GM20000 (cell line): ENCODE measurements at places on chromosomes 6 and 20.

DNA sequence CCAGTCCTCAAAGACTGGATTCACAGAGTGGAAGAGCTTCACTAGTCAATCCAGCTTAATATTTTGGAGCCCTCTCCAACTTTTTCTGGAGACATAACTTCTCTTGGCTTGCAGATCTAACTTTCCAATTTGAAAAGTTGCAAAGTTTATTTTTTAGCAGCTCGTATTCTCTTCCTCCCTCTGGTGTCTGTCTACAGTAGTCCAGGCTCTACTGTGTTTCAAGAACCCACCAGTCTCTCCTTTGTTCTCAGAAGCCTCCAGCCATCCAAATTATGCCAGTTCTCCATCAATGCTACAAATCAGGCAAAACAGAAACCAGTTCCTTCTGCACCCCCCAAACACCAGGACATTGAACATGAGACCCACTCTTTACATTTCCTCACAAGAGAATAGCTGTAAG lies 376.1 kb upstream of the OPRM1 start:
- no peak for DNase-seq

- no peak for DNase-seq
These were observed 162.3 kb downstream of the GRM1 start for GRCh38 chr6:146191166-146191565.

- DNase-seq: no peak
These were observed 5.8 kb upstream of the SDCBP2 start for GRCh38 chr20:1334761-1335160.

- DNase-seq: no peak
These were observed 112.0 kb upstream of the CITED2 start for GRCh38 chr6:139486476-139486799.

DNA sequence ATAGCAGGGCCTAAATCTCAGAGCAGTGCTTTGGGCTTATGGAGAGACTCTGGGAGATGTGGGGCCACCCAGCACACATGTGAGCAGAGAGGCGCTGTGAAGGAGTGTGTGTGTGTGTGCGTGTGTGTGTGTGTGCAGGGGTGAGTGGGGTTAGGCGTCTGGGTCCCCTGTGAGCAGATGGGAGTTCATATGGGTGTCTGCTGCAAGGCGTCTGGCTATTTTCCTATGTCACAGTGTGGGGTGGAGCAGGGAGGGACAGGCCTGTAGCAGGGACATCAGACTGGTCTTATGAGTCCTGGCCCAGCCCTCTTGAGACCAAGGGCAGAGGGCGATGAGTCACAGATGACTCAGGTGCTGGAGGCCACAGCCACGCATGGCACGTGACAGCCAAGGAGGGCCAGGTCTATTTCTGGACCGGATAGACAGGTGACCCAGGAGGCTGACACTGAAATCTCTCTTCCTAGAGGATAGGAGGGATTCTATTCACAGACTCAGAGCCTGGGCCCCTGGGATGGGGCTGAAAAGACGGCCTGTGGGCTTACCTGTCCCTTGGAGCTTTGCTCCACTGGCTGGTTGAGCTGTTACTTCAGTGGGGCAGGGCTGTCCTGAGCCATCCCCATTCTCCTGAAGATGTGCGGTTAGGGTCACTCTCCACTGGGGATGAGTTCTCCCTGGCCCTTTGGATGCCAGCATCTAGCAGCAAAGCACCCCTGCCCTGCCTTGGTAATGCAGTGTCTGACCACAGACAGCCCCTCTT lies 28.9 kb downstream of the VEGFA start:
- DNase-seq: peak; percentile 41

GRCh38 chr20:4064144-4064909 lies 49.0 kb upstream of the RNF24 start:
- no peak for DNase-seq

- DNase-seq: no peak
These were observed 34.8 kb upstream of the SIRT5 start for GRCh38 chr6:13539572-13539971.

GRCh38 chr6:145506565-145506964 lies 228.8 kb downstream of the EPM2A start:
- DNase-seq: no peak

DNA sequence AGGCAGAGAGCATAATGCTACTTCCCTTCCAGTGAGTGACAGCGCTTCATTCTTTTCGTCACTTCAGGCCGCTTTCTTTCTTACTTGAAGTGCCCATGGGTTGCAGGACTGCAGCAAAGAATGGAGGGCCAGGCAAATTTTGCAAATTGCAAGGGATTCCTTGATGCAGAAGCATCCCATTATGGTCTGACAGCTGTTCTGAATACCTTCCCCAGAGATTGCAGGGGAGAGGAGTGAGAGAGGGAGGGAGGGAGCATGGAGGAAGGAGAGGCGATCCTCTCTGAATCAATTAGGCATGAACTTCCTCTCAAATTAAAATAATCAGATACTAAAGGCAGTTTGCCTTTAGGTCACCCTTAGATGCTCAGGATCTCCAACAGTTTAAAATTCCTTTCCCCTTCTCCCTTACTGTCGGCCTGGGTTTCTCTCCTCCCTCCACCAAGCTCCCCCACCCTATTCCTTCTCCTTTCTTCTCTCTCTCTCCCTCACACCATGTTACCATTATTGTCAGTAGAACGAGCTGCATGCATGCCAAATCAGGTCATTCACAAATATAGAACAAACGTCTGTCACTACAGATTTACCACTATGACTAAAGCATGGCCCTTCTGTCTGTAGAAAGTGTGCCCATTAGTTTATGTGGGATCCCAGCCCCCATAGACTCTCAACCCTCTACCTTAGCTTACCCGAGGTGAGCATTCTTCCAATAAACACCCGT lies 289.2 kb downstream of the CD83 start:
- DNase-seq: no peak

GRCh38 chr20:7893014-7893730 lies 47.1 kb downstream of the HAO1 start:
- DNase-seq: no peak

DNA sequence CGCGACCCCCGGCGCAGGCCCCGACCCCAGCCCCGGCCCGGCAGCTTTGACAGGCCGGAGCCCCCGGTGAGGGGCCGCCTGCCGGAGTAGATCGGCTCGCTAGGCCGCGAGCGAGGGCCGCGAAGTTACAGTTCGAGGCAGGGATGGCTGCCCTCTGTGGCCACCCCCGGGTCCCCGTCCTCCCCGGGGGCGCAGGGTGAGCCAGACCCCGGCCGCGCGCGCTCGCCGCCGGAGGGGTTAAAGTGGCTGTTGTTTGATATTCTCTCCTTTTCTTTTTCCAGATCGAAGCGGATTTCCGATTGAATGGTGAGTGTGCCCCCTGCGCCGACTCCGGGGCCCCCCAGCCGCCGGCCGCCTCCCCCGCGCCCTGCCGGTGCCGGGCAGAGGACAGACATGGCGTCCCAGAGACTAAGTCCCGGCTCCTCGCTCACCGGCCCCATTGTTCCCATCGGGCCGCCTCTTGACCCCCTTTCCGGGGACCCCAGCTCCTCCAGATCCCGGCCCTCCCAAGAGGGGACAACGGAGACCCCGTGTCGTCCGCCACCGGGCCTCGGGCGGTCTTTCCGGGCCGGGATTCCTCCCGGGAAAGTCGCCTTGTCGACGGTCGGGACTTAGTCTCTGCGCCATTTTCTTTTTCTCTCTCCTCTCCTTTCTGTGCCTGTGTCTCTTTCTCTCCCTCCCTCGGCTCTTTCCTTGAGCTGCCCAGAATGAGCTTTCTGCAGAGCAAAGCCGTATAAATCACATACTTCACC lies 704 bp downstream of the TOP1 start:
- peak; percentile 61 for DNase-seq

DNA sequence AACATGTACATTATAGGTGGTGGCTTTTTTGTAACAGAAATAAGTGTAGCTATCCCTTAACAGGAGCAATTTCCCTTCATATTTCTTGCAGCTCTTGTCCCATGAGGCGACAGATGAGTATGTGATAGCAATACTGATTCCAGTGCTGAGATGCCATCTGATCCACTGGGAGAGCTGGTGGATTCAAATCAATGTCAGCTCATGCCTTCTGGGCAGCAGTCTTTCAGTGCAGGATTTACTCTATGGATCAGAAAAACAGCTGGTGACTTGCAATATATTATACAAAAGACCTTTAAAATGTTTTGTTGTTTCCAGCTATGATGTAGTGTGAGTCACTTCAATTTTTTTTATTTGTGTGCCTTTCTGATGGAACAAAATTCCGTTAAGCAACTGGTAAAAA lies 259.9 kb upstream of the SASH1 start:
- no peak for DNase-seq

- DNase-seq: no peak
These were observed 39.3 kb downstream of the ATRN start for GRCh38 chr20:3510110-3510509.

DNA sequence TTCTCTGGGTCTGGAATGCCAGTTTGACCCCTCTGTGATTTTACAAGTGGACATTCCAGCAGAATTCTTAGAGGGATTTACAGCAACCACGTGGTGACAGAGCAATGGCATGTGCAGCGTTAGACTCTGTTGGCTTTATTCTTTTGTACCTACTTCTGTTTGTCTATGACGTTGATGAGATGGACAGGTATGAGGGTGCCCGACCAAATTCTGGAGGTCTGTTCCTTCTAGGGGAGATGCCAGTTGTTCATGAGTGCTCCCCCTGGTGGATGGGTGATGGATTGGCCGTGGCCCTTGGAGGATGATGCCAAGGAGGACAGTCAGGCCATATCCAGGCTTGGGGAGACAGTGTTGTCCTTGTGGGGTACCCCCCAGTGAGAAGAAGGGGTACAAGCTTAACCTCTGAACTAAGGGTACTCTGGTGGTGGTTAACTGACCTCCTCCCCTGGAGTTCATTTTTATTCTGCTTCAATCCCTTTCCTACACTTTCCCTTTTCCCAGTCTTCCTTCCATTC lies 198.6 kb downstream of the DTNBP1 start:
- peak; percentile 53 for DNase-seq

DNA sequence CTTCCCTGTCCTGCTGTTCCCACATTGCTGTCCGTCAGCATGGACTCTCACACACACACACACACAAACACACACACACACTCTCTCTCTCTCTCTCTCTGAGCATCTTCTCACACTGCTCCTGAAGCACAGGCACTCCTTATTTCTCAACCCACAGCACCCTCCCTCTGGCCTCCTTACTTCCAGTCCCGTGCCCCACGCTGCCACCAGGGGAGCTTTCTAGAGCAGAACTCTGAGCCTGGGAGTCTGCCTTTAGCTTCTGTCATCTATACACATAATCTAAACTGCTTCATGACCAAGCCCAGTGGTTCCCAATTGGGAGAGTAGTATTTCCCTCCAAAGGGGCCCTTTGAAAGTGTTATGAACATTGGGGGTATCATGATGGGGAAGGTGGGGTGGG lies 29.1 kb downstream of the HECA start:
- DNase-seq: no peak

- no peak for DNase-seq
These were observed 79.8 kb upstream of the SCAF8 start for GRCh38 chr6:154653385-154653784.

DNA sequence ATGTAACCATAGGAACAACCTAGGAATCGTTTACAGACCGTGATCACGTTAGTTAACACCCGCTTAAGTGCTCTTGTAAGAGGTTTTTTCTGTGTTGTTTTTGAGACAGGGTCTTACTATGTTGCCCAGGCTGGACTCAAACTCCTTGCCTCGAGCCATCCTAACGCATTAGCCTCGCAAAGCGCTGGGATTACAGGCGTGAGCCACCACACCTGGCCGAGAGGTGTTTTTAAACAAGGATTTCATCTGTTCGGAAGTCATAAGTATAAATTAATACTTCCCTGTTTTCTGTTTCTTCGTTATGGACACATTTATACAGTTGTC lies 727 bp downstream of the MRS2 start:
- DNase-seq: no peak

- DNase-seq: peak; percentile 53
These were observed 1.1 kb downstream of the ID1 start for GRCh38 chr20:31605902-31606803.

DNA sequence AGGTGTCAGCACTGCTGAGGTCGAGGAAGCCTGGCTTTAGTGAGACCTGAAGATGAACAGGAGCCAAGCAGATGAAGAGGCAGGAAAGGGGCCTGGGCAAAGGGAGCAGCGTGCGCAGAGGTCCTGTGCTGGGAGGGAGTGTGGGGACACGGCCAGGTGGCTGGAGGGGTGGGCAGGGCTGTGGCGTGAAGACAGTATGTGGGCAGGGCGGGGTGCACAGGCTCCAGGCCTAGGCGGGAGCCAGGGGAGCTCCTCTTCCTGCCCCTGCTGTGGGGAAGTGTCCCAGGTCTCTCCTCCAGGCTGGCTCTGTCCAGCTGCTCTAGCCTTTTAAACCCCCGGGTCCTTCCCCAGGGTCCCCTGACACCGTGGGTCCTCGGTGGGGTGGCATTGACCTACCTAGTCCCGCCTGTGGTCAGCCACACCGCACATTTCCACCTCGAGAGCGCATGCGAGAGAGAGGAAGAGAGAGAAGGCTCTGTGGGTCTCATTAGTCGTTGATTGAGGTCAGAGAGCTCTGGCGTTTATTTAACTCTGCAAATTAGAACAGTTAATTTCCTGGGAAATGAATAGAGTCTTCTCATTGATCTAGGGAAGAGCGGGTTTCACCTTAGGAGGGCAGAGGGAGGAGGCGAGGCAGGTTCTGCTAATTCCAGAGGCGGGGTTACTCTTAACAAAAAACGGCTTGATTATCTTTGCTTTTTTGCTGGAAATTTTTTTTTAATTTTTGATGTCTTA lies 68.8 kb downstream of the CDH4 start:
- DNase-seq: no peak

DNA sequence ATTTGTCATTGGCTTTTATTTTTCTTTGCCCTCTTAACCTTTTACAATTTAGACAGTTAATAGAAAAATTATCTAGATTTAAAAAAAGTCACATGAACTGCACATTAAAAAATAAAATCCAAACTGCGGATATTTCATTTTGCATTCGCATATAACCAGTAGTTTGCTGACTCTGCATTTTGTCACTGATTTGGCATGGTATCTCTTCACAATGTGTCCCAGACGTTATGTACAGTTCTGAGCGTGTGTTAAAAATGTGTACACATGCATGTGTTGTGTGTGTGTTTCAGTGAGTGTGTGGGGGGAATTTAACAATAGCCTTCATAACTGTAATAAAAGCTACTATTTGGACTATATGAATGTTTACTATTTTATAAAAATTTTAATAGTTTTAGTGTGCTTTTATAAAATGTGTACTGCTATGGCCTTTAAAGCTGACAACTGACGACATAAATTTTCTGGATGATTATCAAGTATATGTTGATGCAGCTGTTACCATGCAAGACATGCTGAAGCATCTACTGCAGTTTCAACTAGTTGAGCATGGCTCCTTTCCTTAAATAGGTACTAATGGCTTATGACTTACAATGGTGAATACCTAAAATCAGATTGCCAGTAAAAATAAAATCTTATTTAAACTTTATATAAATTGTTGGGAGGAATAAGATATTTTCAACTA lies 67.7 kb downstream of the HMGCLL1 start:
- no peak for DNase-seq

- no peak for DNase-seq
These were observed 188.2 kb upstream of the QKI start for GRCh38 chr6:163226181-163226835.

DNA sequence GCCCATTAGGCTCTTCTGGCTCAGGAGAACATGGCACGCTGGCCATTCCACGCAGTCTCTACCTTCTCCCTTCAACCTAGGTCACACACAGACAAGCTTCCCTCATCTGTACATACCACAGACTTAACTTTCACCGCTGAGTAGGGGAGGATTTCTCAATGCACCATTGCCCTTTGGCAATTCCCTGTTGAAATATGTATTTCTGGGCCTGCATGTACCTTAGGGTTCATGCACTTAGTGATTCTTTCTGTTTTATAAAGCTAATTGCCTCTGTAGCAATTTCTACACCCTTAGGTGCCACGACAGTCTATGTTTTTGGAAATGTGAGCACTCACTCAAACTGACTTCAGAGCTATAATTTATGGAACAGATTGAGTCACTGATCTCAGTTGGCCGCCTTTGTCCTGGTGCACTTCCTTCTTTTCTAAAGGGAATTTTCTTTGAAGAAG lies 253.8 kb upstream of the PRDM1 start:
- no peak for DNase-seq
